Left forelimb (tissue), 1 donor: ENCODE measurements at places on chromosomes 5 and 9.

GRCh38 chr9:137095664-137096517, 9.1 kb downstream of the MAN1B1 start:
- DNase-seq = no peak

DNA sequence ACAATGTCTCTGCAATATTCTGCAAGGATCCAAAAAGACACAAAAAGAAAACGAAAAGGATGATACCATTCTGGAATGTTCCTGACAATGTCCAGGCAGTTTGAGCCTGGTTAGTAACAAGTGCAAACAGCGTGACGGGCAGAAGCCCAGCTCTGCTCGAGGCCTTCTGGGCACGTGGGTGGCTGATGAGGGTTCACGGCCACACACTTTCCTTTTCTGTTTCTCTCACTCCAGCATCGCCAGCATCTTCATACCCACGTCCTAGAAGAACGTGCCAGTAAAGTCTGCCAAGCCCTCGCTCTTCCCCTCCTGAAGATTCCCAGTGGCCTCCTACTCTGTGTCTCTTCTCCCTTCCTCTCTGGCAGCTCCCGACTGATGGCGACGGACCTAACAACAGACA, 36.7 kb downstream of the COL23A1 start:
- DNase-seq = no peak

- no peak for DNase-seq
Observed at GRCh38 chr5:126917918-126918614, 112.3 kb downstream of the MARCHF3 start.

- DNase-seq = no peak
Observed at GRCh38 chr9:87319656-87320055, 178.0 kb upstream of the DAPK1 start.

DNA sequence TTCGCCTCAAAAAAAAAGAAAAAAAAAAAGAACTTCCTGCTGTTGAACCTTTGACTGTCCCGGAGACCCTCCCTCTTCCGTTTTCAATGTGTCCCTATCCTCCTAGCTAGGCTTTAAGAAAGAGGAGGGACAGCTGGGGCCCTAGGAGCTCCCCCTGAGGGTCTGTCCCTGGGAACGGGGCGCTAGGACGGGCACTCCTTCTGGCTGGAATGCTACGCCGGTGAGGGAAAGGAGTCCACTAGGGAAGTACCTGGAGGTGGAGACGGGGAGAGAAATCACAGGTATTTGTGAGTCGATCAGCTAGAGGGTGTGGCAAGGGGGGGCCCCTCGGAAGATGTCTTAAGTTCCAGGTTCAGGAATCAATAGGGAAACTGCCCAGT, 4.6 kb downstream of the SIT1 start:
- peak; percentile 82 for DNase-seq

DNA sequence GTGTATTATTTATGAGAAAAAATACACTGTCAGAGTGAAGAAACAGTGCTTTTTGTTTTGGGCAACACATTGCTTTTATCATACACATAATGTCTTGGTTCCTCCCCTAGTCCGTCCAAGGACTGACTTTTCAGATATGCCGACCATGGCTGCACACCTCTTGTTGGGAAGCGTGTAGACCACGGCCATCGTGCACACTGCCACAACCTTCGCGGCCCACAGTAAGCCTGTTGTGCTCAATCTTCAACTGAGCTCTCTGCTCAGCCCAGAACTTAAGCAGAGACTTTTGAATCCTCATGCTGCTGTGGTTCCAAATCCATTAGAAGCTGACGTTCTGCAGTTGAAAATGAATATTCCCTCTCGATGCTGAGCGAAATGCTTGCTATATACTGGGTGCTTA, 157.6 kb upstream of the IRX2 start:
- peak; percentile 9 for DNase-seq

DNA sequence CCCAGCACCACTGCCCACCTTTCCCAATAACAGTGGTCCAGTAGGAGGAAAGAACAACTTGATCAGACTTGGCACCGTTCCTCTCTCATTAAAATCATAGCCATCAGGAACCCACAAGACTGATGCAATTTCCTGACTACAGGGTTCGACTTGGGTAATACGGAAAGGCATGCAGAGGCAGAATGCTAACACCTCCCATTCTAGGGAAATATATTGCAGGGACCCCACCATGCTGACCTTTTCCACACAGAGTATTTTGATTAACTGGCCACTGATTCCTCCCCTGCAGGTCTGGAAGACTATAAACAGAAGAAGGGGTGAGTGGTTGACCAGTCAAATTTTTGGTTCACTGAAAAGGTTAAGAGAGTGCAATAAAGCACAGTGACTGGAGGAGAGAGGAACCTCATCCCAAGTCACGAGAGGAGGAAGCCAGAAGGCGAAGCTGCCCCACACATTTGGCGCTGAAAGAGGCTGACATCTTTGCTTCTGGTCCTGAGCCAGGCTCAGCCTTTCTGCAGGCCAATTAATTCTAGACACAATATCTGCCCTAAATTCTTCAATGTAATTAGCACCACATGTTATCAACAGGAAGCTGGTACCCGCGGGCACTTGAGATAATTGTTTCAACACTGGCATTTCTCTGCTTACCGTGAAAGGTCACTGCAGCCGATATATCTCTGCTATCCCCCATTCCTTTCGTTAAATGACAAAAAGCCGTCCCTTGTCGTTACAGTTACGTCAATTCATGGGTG, 64.7 kb upstream of the SPOCK1 start:
- DNase-seq = no peak

DNA sequence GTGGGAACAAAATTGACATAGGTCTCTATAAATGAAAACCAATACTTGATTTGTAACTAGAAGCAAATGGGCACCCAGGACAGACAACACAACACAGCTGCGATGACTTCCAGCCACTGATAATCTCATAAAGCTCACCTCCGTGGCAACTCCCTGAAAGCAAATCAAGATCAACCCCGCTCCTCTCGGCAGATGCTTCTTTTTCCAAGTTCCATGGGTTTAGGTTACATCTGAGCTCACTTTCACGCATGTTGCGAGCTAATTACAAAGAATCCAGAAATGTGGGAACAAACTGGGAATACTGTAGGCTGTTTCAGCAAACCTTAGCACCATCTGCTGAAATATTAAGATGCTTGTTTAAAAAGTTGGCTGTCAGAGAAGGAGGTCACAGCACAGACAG, 153.9 kb downstream of the ELAVL2 start:
- no peak for DNase-seq

- no peak for DNase-seq
Observed at GRCh38 chr5:14184082-14184481, 40.9 kb downstream of the TRIO start.

DNA sequence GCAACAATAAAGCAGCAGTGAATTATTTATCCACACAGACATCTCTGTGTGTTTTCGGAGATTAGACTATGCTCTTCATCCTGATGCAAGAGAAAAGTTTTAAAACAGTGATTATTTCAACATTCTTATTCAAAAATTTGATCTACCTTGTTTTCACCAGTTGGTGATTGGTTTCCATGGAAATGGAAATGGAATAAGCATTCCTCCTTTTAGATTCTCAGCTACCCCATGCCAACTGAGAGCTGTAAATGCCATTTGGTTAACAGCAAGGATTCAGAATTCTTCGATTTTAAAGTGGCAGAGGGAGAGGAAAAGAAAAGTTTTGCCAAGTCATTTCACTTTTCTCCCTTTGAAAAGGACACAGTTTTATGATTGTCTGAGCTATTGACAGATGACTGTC, 154.7 kb downstream of the PCSK5 start:
- no peak for DNase-seq

DNA sequence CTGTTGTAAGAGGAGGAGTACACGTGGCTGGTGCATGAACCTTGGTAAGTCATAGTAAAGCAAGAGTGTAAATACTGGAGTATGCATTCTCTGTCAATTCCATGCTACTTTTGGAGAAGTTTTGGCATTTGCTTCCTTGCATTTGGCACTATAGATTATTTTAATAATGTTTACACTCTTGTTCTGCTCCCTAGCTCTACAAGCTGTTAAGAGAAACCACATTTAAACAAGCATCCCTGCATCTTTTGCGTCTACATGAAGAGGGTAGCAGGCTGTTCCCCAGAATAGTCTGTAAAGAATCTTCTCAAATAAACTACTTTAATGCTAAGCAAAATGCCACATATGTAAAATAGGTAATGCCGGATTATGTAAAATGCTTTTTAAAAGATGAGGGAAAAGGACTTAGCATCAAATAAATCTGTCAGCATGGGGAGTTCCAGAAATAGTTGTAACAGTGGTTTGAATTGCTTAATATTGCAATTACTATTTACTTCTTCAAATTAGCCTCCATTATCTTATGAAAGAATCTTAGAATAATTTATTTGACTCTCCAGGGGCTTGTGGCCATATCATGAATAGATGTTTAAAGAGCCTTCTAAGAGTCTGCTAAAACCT, 2127.3 kb upstream of the WWC1 start:
- DNase-seq = no peak

DNA sequence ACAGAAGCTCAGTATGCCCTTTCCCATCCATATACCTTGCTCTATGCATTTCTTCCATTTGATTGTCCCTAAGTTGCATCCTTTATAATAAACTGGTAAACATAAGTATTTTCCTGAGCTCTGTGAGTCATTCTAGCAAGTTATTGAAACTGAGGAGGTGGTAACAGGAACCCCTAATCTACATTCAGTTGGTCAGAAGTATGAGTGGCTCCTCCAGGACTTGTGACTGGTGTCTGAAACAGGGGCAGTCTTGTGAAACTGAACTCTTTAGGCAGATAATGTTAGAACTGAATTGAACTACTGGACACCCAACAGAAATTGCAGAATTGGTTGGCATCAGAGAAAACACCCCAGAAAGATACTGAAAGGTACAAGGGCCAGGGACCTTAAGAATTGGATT, 133.1 kb upstream of the POU5F2 start:
- DNase-seq = no peak

- DNase-seq = no peak
Observed at GRCh38 chr9:136700959-136701667, 11.3 kb upstream of the DIPK1B start.

GRCh38 chr5:54678737-54679136, 161.2 kb downstream of the SNX18 start:
- no peak for DNase-seq

DNA sequence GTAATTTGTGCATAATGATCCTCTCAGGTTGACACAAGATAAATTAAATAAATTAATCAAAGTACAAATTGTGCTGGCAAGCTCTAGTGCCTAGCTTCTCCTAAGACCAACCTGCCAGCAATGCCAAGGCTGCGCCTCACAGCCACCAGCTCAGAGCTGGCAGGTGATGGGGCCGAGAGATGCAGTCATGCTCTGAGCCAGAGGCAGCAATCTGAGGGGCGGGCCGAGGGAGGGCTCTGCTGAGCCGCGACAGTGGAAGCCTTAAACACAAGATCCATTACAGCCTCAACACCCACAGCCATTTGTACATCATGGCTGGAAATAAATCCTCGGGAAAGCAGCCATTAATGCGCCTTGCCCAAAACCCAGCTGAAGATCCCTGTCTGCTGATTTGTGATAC, 20.3 kb downstream of the MED27 start:
- no peak for DNase-seq

DNA sequence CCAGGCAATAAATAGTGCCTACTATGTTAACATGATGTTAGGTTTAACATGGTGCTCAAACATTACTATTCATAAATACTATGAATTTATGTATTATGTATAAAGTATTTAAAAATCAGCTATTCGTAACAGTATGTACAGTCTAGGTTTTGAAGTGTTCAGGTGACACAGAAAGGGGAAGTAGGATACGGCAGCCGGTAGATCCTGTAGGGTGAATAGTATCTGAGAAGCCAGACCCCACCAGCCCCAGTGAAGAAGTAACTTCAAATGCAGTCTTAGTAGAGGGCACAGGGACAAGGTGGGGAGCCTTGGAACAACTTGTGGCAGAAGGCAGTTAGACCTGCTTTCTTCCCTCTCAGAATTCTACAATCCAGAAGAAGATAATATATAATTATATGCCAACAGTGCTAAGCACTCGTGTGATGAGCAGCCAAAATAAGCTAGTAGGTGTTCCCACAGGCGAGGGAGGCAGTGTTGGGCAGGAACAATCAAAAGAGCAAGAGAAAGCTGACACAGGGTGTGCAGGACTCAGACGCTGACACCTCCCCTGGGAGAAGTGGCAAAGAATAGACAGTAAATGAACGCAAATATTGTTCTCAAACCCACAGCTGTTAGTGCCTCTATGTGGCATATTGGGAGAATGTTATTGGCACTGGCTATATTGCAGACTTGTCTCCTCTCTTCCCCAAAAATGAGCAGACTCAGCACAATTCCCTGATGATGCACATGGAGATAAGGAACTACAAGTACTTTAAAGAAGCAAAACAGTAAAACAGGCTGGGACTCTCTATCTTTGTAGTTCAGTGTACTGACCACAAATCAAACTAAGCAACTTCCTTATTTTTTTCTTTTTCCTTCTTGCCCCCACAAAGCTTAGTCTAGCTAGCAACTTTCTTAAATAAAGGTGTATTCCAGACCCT, 4.6 kb downstream of the ZNF367 start:
- DNase-seq = no peak

DNA sequence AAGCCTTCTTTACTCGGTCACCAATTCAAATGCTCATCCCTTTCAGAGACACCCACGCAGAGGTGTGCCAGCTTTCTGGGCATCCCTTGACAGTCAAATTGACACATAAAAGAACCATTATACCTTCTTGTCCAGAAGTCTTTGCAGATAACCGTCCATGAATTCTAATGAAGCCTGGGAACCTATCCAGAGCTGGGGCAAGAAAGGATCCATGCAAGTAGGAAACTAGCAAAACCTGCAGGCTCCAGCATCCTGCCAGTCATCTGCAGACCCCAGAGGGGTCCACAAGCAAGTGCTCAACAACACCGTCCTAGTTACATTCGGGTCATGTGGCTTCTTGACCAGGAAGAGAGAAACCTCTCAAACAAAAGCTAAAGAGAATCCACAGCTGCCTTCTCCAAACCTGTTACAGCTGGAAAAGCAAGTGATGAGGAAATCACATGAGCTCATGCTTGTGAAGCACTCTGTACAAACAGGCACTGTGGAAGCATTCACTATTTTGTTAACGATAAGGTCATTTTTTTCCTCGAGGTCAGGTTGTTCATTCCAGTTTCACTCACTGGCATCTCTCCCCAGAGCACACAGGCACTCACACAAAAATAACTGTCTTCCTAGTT, 80.2 kb upstream of the DMRT1 start:
- no peak for DNase-seq
